Non-pigmented ciliary epithelial cell (primary cell): ENCODE measurements at places on chromosomes 7 and 10.

DNA sequence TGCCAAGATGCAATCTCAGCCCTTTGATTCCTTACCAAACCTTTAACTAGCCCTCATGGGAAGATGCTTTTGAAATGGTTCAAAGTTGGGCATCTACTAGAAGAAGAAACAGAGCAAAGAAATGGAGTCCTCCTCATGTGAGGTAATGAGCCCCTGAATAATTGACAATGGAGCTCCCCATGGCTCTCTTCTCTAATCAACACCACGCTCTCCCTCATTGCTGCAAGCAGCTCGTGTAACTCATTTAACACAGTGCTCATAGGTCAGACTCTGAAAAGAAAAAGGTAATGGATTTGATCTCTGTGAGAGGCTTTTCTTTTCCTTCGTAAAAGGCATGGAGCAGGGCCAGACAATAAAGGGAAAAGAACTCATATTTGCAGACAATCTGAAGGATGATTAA, 312.8 kb downstream of the PHTF2 start:
- no peak for DNase-seq

DNA sequence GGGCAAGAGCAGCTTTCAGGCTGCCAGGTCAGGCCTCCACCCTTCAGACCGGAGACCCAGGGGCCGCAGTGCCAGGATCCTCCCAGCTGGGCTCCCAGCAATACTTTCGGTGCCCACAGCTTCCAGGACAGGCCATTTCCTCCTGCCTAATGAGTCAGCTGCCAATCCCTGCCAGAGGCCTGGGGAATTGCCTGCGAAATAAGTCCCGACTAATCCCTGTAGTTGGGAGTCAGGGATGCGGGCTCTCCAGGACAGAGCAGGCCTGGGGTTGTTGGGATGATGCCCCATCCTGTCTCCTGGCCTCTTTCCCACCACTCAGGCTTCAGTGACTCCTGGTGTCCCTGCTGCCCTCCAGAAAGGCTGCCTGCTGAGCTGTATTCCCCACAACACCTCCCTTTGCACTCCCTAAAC, 143.5 kb upstream of the UNC5B start:
- DNase-seq: no peak

GRCh38 chr10:100566561-100566960, 30.8 kb downstream of the HIF1AN start:
- no peak for DNase-seq

DNA sequence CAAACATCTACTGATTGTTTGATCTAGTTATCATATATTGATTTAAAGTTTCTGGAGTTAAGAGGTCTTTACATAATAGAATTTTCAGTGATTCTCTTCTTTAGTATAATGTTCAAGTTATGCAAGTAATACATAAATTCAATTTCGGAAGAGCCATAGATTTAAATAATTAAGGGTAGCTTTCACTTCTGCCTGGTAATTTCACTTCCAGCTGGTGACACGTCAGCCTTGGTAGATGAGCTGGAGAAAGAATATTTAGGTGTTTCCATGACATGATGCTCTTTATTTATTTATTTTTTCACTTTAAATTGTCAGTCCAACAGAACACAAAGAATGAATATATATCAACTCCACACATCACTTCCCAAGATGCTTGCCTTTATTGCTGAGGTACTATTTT, 5.2 kb upstream of the OTUD1 start:
- DNase-seq: no peak

- no peak for DNase-seq
These were observed 342.7 kb upstream of the KLF6 start for GRCh38 chr10:4127518-4128315.

GRCh38 chr10:92567952-92568600, 5.8 kb downstream of the IDE start:
- DNase-seq: peak; percentile 54
